ENCODE measurements at places on chromosomes 5 and 9.
A peak's percentile ranks its signal among the peaks of the same experiment; 100 is the strongest.

DNA sequence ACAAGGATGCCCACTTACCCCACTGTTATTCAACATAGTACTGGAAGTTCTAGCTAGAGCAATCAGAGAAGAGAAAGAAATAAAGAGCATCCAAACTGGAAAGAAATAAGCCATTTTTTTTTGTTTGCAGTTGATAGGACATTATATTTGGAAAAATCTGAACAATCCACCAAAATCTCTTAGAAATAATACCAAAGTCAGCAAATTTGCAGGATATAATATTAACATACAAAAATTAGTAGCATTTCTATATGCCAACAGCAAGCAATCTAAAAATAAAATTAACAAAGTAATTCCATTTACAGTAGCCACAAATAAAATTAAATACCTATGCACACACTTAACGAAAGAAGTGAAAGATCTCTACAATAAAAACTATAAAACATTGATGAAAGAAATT is 599.3 kb downstream of the CDH9 start:
- DNase-seq: no peak

DNA sequence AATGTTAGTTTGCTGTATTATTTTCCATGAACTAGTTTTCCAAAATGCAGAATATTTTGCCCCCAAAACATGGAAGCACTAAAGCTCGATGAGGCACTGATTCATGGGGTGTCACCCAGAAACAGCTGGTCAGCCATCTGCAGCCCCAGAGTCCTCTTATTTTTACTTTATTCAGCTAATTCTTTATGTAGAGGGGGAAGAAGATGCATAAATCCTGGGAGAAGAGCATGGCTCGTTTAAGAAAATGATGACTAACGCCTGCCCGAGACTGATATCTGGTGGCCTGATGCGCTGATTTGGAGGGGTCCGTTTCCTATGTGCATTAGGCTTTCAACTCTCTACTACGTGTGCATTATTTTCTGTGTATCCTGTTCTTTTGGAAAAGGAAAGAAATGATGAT is 390.3 kb upstream of the MEF2C start:
- no peak for DNase-seq

DNA sequence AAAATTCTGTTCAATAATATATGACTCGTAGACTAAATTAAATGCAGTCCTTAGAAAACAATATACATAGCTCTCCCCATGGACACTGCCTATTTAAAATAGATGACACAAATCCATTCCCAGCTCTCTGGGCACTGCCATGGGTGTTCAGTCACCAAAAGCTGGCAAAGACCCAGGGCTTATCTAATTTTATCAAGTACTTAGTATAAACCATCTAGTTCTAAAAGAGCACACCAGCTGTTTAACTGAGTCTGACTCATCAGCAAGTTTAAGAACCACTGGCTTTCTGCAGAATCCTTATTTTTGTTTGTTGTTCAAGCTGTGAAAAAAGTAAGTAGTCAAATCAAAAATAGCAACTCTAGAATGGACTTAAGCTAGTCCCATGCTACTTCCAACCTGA is 107.6 kb downstream of the PLPP1 start:
- DNase-seq: peak; percentile 63

GRCh38 chr9:73216100-73216499 is 64.4 kb downstream of the ANXA1 start:
- no peak for DNase-seq

DNA sequence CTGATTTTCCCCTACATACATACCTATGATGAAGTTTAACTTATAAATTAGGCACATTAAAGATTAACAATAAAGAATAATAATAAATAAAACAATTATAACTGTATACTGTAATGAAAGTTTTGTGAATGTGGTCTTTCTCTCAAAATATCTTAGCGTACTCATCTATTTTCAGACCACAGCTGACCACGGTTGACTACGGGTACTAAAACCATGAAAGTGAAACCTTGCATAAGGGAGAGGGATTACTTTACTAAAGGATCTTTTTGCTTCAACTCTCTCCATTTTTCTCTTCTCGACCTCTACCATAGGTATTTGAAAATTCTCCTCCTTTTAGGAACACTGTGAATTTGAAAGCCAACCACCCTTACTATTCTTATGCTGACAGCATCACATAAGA is 475.5 kb downstream of the CETN3 start:
- no peak for DNase-seq
